A172 (cell line): ENCODE measurements at places on chromosomes 7 and 10. TPM values are rescaled to one million over a fixed set of nuclear protein-coding genes. Genes with fewer than 3 reads are reported as not detected.

DNA sequence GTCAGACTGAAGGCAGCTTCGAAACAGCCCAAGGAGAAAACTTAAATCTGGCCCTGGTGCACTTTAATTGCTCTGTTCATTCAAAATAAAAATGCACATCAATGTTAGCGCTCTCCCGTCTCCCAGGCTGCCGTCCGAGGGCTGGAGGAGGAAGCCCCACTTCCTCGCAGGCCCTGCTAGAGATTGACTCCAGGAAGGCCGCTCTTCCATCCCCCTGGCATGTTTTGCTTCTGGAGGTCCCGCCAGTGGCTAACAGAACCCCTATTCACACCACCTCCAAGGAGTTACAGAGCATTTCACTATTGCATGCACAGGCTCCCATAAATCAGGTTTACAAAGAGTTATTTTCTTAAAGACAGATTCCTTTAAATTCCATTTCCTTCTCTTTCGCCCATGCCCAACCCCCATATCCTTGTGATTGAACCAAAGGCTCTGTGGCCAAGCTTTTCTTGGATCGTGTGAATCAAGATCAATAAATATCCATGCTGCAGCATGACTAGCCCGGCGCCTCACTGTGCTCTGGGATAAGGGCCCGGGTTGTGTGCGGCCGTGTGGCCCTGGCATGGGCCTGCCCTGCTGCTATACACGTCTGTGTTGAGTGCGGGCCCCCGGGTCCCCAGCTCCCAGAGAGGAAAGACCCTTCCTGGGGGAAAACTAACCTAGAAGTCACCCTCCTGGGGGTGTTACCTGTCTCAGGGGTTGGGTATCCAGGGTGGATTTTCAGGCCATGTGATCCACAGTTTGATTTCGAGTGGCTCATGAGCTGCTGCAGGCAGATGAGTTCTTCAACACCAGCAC, 118.7 kb upstream of the GDF10 start:
- no peak for DNase-seq

- no peak for DNase-seq
Measured at GRCh38 chr7:106723398-106723797, 62.4 kb upstream of the CCDC71L start.

Gene PRKCQ
- not detected in 2 replicates for total RNA-seq

GRCh38 chr7:16412274-16413254, 8.8 kb downstream of the CRPPA start:
- no peak for DNase-seq

DNA sequence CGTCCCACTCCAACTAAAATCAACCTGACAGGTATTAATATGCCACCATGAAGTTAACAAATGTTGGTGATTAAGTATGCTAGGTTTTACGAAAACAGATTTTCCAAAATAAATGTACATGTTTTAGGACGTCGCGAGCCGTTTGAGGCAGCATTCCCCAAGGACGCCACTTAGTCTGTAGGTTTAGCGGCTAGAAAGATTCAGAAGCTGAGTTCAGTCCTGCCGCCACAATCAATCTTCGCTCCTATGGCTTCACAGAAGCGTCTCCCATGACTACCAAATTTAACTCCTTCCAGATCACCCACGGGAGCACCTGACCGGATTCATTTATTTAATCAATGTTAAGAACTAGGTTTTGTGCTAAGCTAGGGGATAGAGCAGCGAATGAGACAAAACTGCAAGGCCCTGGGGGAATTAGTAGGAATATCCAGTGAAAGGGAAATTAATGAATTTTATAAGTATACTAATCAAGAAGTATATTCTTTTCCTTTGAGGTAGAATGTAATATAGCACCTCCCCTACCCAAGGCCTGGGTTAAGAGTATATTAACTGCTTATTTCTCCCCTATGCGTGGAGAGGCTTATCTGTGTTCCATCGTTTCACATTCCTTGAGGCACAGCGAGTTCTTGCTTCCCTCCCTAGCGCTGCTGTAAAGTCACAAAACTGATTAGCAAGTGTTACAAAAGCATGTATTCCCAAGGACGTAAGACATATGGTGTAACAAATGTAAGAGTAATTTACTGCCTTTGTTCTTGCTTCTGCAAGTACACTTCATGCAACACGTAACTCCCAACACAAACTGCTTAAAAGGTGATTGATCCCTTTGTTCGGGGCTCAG, 994 bp upstream of the CYP51A1 start:
- DNase-seq: peak; percentile 8
